NCI-H524 treated with DMSO at 0.1 percent for 48 hours (cell line): ENCODE measurements at places on chromosomes 2 and 18.

GRCh38 chr2:11998626-11999378 lies 252.4 kb downstream of the LPIN1 start:
- no peak for DNase-seq

DNA sequence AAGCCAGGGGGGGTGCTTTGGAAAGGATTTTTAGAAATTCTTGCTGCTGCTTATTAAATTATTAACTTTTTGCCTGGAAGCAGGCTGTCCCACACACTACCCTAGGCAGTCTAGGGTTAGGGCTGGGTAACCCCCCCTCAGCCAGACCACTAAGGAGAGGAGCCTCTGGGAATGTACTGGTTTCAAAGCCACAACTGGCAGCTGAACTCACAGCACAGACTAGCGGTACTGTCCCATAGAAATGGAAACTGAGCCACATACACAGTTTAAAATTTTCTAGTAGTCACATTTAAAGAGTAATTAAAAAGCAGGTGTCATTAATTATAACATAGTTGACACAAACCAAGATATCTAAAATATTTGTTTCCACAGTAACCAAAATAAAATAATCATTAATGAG lies 50.1 kb downstream of the SPRED2 start:
- no peak for DNase-seq

DNA sequence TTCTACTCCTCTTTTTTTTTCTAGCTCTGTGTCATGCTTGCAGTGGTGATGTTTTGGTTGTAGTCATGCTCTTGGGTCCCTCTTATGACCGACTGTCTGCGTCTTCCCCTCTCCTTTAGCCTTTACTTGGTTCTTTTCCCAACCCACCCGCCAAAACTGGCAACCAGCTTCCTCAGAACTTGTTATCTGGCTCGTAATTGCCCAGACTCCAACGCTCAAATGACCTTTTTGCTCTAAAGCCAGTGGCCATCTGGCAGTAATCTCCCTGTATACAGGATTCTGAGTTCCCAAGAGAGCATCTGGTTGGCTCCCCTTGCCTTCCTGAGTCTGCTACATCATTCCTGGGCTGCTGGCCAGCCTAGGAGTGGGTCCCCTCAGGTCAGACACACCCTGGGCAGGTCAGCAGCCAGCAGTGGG lies 147.2 kb downstream of the MGAT5 start:
- DNase-seq, result no peak

DNA sequence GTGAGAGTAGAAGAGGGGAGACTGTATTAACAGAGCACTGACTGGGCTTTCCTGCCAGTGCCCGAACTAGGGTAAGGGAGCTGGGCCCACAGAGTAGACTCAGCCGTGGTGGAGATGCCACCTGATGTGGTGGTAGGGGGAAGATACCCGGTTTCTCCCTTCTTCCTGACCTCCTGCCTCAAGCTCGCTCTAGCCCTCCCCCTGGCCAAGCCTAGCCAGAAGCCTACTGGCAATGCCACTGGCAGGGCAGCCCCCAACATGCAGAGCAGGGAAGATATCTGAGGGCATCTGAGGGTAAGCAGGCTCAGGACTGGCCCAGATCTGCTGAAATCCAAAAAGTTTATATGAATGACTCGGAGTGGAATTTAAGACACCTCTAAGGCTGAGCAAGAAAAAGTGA lies 162.6 kb upstream of the SMAD2 start:
- DNase-seq, result no peak

GRCh38 chr2:40101131-40101575 lies 322.1 kb upstream of the THUMPD2 start:
- no peak for DNase-seq

GRCh38 chr2:107986278-107987217 lies at the start of gene SLC5A7:
Gene SLC5A7, plus strand, starts transcription at chr2:107986524. Its CDS starts 1,632 bp downstream, at chr2:107988156.
- no peak for DNase-seq

DNA sequence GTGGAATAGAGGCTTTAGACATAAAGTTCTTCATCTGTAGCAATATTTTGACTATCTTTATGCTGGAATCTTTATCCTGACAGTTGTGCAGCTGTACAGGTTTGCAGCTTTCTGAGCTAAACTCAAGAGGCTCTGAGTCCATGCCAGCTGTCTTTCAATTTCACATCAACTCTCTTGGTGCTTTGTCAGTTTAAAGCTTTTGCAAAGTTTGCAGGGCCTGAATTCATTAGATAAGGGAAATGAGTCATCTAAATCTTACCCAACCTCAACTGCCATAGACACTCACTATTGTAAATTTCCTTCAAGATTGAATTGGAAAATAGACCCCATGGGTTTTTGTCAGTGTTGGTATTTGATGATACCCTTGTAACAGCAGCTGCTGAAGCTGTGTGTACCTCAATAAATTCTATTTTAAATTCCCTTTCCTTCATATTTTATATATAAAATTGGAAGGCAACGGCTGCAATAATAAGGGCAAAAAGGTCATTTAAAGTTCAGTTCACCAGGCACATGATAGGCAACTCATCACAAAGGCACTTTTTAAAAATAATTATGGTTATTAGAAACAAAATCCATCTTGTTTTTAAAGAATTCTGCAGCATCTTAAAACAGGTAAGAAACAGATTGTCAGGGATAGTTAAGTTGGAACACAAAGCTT lies 169.9 kb upstream of the SLC39A10 start:
- peak; percentile 43 for DNase-seq

GRCh38 chr2:43224131-43224570 lies 2.3 kb downstream of the ZFP36L2 start:
- no peak for DNase-seq

- no peak for DNase-seq
Observed at GRCh38 chr2:83162421-83162820, 1296.7 kb downstream of the SUCLG1 start.

DNA sequence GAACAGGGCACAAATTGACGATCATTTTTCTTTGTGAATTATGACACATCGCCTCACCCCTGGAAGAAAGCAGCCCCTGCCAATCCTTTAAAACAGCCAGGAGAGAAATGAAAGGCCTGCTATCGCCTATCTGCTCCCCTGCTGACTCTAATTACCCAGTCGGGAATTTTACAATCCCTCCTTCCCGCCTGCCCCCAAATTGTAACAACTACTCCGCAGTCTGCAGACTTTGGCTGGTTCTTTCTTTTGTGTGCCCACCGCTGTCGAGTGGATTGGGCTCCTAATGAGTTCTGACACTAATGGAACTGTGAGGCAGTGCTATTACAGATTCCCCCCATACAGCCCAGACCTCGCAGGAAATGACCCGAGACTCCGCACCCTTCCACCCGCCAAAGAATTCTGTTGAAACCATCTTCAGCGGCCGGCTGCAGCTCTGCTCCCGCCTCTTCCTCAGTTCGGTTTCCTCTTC lies 281.2 kb upstream of the PARD3B start:
- DNase-seq, result no peak

GRCh38 chr2:69344305-69344704 lies 42.7 kb downstream of the GFPT1 start:
- no peak for DNase-seq

DNA sequence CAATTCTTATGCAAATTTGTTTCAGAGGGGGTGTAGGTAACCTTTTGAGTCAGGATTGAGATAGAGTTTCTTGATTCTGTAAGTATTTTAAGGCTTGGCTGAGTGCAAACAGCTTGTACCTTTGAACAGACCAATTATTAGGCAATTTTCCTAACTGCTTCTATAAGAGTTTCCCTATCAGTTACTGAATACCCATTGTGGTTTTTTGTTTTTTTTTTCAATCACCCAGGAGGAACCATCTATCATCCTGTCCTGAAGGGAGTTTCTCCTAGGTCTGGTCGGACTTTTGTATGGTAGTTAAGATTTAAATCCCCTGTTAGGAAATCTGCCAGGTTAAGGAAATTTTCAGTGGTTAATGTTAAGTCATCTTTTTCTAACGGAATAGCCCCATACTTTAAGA lies 319.4 kb upstream of the SLC39A10 start:
- DNase-seq, result no peak

DNA sequence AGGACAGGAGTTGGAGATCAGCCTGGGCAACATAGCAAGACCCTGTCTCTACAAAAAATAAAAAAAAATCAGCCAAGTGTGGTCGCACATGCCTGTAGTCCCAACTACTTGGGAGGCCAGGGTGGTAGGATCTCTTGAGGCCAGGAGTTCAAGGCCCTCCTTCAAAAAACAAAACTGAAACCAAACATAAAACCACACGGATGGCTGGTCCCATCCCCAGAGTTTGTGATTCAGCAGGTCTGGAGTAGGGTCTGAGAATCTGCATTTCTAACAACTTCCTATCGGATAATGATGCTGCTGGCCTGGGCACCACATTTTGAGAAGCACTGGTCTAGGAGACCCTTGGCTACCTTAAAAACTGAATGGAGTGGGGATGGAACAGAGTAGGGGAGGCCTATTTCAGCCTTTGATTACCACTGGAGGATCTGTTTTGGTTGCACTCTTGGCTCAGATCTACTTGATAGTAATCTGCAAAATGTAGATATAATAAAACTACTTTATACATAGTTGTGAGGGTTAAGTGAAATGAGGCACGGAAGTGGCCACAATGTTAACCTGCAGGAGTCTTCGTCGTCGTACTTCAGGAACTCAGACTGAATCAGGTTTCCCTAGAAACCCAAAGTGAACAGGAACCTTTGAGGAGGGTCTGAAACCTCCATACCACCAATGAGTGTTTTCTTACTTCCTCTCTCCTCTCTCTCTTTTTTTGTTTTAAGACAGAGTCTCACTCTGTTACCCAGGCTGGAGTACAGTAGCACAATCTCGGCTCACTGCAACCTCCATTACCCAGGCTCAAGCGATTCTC lies 25.5 kb upstream of the NFE2L2 start:
- no peak for DNase-seq
